ENCODE measurements at places on chromosomes 4 and X.

DNA sequence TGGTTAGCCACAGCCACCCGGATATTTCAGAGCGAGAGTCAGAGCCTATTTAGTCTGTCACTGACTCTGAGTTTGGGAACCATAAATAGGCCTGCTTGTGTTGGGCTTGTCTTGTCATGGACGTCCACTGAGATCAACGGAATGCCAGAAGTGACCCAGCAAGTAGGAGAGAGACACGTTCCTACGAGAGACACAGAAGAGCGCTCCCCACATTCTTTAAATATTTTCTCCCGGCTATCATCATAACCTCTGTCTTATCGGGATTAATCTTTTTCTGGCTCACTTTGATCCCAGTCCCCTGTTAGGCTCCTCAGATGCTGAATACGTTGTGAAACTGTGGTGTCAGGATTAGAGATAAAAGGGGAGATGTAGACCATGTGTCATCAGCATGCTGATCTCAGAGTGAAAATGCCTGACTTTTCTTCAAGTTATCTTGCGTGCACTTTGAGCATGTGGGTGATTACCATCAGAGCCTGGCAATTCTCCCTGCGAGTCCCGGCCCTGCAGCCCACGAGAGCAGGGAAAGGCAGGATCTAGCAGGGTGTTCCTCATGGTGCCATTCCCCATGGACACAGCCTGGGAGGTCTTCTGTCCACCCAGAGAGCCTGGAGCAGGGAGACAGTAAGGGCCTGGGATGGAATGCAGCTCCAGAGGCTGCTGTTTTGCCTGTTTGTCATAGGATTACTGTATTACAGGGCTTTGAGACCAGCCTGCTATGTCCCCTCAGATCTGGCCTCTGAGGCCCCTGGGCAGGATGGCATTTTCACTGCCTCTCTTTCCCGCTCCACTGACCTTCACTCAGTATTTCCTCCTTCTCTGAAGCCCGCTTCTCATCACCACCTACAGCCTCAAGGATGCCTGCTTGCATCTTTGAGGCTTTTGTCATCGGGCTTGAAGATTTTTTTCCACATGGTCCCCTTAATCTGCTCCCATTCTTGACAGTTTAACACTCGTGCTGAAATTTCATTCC lies 2.8 kb upstream of the TENM3 start:
- no peak for DNase-seq

GRCh38 chr4:59341506-59341905 lies 1858.6 kb upstream of the ADGRL3 start:
- no peak for DNase-seq

DNA sequence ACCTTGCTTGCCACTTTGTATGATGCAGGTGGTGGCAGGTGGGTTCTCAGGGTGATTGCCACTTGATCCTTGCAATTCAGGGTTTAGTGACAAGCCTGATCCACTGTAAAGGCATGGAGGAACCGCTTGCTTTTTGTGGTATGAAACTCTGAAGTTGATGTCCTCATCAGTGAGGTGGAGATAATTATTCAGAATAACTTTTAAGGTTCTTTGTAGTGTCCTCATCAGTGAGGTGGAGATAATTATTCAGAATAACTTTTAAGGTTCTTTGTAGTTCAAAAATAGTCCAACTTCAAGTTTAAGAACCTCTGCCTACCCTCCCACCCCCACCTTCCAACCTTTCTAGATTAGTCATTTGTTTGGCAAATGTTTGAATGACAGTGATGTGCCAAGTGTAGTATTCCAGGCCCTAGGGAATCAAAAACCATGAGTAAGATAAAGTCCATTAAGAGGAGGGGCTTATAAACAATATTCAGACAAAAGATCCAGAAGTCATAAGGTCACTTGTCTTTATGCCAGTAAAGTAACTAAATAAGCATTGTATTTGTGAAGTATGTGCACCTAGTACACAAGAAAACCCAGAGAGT lies 51.2 kb downstream of the DCUN1D4 start:
- no peak for DNase-seq

GRCh38 chr4:95850161-95850560 lies 10.3 kb downstream of the PDHA2 start:
- no peak for DNase-seq

DNA sequence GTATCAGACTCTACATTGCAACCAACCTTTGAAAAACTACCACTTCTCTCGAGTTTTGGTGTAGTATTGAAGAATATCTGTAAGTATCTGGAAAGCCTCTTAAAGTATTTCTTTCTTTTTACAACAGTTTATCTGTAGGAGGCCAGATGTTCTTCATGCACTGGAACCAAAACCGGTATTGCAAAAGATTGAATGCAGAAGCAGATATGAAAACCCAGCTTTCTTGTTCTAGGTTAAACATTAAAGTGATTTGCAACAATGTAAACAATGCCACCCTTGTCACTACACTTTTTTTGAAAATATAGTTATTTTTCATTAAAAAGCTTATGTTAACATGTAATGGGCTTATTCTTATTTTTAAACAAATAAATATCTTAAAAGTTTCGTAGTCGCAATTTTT lies 27.2 kb downstream of the PLS3 start:
- DNase-seq = no peak

- DNase-seq = no peak
These were observed 17.7 kb upstream of the MRFAP1 start for GRCh38 chr4:6622744-6623143.
